ENCODE measurements at places on chromosomes 7 and 10.

DNA sequence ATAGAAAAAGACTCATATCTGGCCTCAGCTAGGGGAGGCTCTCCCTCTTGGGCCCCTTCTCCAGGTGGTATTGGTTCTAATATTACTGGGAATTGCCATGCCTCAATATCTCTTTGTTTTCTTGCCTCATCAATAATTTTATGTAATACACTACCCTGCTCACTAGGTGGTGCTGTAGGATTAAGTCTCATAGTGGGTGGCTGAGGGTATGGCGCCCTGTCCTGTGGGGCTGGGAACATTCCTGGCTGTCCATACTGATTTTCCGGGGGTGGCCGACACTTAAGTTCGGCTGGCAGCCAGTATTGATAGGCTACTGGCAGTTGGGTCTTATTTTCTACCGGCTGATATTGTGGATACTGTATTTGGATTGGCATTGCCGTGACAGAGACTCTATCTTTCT lies 9.0 kb upstream of the TAS2R3 start:
- peak; percentile 18 for DNase-seq

- DNase-seq = no peak
These were observed 121.1 kb downstream of the CFTR start for GRCh38 chr7:117600911-117601310.

- DNase-seq = no peak
These were observed 117.7 kb downstream of the ANKRD61 start for GRCh38 chr7:6148724-6149360.

GRCh38 chr10:96709525-96709924 lies 10.8 kb downstream of the PIK3AP1 start:
- DNase-seq = no peak

DNA sequence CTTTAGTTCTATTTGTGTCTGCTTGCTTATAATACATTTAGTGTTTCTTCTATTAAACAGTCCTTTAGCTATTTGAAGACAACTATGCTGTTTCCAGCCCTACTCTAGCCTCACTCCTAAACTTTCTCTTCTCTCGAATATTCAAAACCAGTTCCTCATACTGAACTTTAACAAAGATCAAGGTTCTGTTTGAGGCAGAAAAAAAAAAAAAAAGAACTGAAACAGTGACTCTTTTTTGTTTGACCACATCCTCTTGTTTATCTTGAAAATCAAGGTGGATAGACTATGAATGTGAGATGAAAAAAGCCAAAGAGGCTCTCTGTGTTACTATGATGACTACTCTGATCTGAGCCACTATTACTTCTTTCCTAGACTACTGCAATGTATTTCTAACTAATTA lies 154.3 kb downstream of the ZNF365 start:
- peak; percentile 82 for DNase-seq

DNA sequence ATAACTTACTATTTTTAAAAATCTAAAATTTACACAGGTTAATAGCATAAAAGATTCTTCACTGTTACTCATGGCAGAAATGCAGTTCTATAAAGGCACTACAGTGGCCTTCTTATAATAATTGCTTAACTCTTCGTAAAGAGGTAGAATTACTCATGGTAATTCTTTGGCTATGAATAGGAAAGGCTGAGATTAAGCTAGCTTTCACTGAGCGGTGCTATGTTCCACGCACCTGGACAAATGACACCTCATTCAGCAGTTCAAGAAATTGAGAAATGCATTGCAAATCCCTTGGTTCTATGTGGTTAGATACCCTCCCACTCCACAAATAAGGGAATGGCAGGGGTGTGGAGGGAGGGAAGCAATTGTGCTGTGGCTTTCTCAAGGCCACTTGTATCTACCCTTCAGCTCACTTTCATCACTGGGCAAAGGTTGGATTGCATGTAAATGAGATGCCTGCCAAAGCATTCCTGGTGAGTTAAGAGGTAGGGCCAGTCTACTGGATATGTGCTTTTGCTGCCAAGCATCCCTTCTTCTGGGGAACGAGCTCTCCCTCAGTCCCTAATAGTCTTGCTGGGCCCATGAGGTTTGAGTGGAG lies 210.9 kb downstream of the TEX36 start:
- no peak for DNase-seq

DNA sequence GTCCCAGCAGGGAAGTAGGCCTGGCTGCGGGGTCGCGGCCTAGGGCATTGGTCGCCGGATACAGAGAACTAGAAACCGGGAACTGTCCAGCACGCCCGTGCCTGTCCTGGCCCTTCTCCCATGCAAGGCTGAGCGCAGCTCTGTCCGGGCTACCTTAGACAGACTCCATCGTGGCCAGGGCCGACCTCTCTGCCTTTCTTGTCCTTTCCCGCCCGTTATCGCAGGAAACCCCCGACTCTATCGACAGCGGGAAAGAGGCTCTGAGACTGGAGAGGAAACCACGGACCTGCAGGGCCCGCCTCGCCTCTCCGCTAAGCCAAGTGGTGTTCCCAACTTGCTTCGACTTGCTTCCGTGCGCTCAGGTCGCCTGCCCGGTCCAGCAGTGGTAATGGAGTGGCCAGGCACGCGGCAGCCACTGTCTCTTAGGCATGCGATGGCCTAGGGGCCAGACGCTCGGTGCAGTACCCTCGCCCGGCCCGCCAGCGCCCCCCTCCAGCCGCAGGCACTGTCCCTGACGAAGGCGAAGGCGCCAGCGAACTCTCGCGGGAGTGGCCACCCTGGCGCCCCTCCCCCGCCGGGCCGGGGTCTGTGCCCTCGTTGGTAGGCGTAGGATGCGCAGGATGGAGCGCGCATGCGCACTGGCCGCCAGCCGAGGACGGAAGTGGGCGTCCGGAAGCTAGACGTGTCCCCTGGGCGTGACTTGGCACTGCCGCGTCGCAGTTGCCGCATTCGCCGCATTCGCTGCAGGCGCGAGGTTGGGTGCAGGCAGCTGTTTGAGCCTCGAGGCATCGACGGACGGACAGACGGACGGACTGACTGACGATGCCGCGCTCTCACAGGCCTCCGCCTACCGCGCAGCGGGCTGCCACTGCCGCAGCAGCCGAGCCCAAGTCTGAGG lies 54.4 kb downstream of the MCMBP start:
- DNase-seq = no peak

- DNase-seq = no peak
These were observed 421.4 kb downstream of the PLXNA4 start for GRCh38 chr7:132154695-132155471.

- no peak for DNase-seq
These were observed 139.3 kb downstream of the MBL2 start for GRCh38 chr10:52633266-52633665.

- DNase-seq = no peak
These were observed 101.9 kb upstream of the HGF start for GRCh38 chr7:81871606-81872265.

DNA sequence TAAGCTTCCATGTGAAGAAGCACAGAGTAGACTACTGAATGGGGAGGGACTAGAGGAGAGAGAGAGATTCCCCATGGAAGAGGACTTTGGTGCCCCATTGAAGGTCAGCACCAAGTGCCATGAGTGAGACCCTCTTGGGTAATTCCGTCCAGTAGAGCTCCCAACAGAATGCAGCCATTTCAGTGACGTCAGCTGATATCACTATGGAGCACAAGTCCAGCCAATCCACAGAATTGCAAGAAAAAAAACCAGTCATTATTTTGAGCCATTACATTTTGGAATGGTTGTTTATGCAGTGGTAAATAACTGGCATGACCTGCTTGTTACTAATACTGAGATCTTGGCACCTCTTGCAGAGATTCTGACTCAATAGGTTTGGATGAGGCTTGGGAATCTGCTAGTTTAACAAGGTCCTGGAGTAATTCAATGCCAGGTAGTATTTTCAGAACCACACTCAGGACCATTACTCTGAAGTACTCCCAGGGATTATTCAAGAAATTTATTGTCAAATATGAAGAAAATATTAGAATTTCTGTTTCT lies 52.6 kb upstream of the SP8 start:
- no peak for DNase-seq

GRCh38 chr10:92111336-92111939 lies 179.4 kb downstream of the CPEB3 start:
- no peak for DNase-seq

GRCh38 chr7:178444-178843 lies 13.9 kb upstream of the FAM20C start:
- DNase-seq = no peak

GRCh38 chr7:137476937-137477336 lies 133.4 kb upstream of the PTN start:
- DNase-seq = no peak

GRCh38 chr7:44375236-44375699 lies 49.9 kb upstream of the CAMK2B start:
- no peak for DNase-seq

GRCh38 chr10:4280461-4281189 lies 495.6 kb upstream of the KLF6 start:
- no peak for DNase-seq

GRCh38 chr10:22010539-22010938 lies 7.0 kb upstream of the DNAJC1 start:
- DNase-seq = no peak

- DNase-seq = no peak
These were observed 382.6 kb downstream of the LRMDA start for GRCh38 chr10:75814014-75814413.

DNA sequence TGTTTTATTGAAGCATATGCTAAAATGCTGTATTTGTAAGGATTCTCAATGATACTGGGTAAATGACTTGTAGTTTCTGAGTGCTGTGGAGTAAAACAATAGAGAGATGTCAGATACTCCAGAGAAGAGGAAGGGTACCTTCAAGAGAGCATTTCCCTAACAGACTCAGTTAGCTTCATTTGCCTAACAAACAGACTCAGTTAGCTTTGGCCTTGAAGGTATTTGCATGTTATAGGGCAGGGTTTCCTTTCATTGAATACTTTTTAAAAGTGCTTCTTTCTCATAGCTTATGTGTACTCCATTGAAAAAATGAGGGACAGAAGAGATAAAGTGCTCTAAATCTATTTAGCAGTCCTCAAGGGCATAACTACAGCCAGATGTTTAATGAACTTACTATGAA lies 101.8 kb downstream of the CHN2 start:
- DNase-seq = no peak

DNA sequence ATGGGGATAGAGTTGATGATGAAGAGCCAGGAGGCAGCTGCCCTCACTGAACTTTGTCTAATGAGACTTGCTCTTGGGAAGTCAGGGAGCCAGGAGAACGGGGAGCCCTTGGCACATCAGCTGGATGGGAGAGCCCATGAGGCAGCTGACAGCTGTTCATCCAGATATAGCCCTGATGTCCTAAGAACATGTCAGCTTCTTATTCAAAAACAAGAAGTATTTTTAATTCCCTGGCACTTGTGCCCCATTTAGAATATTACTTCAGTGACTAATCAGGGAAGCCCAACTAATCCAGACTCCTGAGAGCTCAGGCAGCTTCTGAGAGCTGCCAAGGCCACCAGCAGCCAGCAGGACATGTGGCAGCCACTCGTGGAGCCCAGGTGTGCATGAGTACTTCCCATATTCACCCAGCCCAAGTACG lies 363.4 kb downstream of the GRID1 start:
- DNase-seq = no peak

- no peak for DNase-seq
These were observed 7.2 kb upstream of the ADAM22 start for GRCh38 chr7:87926581-87927461.

DNA sequence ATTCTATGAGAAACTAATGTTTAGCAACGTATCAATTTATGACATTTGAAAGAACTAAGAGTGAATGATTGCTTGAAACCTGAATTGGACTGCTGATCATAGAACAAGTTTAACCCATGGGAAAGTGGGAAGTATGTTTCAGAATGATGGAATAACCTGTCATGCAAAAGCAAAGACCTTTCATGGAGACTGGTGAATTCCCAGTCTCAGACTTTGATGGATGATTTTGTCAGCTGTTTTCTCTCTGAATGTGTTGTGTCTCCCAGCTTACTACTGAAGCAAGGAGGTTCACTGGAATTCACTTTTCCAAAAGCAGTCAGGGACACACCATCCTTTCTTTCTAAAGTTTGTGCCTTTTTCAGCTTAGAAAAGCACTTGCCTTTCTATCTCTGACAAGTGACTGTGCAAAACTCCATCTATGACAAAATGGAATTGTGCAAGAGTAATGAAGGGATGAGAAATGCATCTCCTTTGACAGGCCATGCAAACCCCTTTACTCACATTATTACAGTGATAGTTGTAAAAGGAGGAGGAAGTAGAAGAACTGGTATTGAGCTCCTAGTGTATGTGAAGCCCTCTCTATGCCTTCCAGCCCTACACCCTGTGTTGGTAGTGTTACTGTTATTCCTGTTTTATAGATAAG lies 176.1 kb downstream of the PRKG1 start:
- no peak for DNase-seq

GRCh38 chr7:41689815-41690214 lies 13.1 kb downstream of the INHBA start:
- DNase-seq = no peak

DNA sequence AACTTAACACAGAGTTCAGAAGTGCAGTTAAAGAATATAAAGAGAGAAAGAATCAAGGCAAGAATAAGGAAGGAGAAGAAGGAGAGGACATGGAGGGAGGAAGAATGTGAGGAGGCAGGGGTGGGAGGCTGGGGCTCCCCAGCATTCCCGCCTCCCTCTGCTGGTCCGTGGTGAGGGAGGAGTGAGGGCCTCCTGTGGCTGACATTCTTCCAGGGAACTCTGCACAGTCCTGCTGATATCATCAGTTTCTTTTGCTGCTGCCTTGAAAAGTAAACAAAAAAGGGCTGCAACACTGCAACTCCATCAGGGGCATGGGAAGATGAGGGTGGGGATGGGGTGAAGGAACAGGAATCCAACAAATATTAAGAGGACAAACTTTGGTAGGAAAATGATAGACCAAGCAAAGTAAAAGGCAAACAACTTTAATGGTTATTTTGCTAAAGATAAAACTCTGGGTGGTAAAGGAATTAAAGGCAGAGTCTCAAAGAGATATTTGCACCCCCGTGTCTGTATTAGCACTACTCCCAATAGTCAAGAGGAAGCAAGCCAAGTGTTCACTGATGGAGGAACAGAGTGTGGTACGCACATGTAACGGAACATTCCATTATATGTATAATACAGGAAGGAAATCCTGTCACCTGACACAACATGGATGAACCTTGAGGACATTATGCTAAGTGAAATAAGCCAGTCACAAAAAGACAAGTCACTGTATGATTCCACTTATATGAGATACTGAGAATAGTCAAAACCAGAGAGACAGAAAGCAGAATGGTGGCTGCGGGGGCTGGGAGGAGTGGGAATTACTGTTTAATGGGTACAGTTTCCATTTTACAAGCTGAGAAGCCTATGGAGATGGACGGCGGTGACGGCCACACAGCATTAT lies 8.0 kb upstream of the SPOCK2 start:
- peak; percentile 53 for DNase-seq

- DNase-seq = no peak
These were observed 25.7 kb upstream of the ADD3 start for GRCh38 chr10:109982123-109982522.

- DNase-seq = no peak
These were observed 304.7 kb upstream of the AOAH start for GRCh38 chr7:37028909-37029440.

- peak; percentile 71 for DNase-seq
These were observed 20.3 kb upstream of the SFRP5 start for GRCh38 chr10:97791824-97792721.

GRCh38 chr10:79928028-79928583 lies 20.8 kb downstream of the SFTPD start:
- no peak for DNase-seq

GRCh38 chr7:124152859-124153692 lies 120.2 kb upstream of the TMEM229A start:
- no peak for DNase-seq

Data from naive thymus-derived CD4-positive, alpha-beta T cell (primary cell).